Brain microvascular endothelial cell (primary cell): ENCODE measurements at places on chromosomes 13 and 19.

DNA sequence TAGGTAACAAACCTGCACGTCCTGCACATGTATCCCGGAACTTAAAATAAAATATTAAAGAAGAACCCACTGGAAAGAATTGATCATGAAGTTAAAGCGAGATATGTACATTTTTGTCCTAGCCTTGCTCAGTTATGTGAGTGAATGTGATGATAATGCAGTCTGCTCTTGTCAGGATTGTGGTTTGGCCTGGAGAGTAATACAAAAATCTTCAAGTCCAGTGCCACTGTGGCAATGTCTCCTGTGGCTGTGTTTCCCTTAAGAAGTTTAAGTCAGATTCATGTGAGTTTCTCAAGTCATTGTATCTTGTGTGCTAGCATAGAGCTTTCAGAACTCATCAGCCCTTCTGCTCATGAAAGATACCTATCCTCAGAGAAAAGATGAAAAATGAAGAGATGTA, 18.0 kb upstream of the ITGBL1 start:
- no peak for DNase-seq

- no peak for DNase-seq
Observed at GRCh38 chr19:22286151-22286810, at the start of gene ZNF729. Gene ZNF729 (plus strand): TSS chr19:22286441. CDS start chr19:22286526, 85 bp downstream.

- DNase-seq, result no peak
Observed at GRCh38 chr13:112592181-112592580, 4.2 kb upstream of the TUBGCP3 start.

- DNase-seq, result no peak
Observed at GRCh38 chr13:100473087-100473486, 115.5 kb downstream of the GGACT start.

- no peak for DNase-seq
Observed at GRCh38 chr19:45294291-45295029, 28.2 kb downstream of the CKM start.

DNA sequence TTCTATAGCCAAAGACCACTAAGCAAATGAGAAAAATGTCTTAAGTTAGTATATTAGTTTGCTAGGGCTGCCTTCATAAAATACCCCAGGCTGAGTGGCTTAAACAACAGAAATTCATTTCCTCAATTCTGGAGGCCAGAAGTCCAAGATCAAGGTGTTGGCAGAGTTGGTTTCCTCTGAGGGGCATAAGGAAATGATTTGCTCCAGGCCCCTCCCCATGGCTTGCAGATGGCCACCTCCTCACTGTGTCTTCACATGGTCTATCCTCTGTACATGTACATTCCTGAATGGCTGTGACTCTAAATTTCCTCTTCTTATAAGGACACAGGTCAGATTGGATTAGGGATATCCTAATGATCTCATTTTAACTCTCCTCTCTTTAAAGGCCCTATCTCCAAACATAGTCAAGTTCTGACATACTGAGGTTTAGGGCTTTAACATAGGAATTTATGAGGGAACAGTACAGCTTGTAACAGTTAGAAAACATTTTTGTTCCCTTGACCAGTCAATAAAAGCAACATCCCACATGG, 307.4 kb downstream of the DIAPH3 start:
- DNase-seq, result no peak

- no peak for DNase-seq
Observed at GRCh38 chr19:33375837-33376159, 2.3 kb downstream of the CEBPG start.

GRCh38 chr19:16040642-16041041, 35.7 kb upstream of the TPM4 start:
- DNase-seq, result no peak

DNA sequence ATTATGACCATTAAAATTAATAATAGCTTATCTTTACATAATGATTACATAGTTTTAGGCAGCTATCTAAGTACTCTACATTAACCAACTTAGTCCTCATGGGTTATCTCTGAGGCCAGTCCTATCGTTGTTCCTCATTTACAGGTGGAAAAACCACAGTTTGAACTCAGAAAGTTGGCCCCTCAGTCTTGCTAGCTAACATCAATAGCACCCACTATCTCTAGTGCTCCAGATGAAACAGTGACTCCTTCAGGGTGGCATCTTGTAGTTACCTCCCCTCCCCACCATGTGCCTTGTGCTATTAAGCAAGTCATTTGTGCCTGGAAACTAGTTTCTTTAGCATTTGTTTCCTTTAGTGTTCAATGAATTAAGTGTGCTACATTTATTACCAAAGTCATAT, 1086.7 kb downstream of the EFNB2 start:
- no peak for DNase-seq

- DNase-seq, result no peak
Observed at GRCh38 chr13:113110048-113110851, 4.7 kb downstream of the F7 start.

- DNase-seq, result no peak
Observed at GRCh38 chr13:25874907-25875306, 176.9 kb downstream of the SHISA2 start.

GRCh38 chr19:4586691-4587090, 27.2 kb upstream of the SEMA6B start:
- no peak for DNase-seq

DNA sequence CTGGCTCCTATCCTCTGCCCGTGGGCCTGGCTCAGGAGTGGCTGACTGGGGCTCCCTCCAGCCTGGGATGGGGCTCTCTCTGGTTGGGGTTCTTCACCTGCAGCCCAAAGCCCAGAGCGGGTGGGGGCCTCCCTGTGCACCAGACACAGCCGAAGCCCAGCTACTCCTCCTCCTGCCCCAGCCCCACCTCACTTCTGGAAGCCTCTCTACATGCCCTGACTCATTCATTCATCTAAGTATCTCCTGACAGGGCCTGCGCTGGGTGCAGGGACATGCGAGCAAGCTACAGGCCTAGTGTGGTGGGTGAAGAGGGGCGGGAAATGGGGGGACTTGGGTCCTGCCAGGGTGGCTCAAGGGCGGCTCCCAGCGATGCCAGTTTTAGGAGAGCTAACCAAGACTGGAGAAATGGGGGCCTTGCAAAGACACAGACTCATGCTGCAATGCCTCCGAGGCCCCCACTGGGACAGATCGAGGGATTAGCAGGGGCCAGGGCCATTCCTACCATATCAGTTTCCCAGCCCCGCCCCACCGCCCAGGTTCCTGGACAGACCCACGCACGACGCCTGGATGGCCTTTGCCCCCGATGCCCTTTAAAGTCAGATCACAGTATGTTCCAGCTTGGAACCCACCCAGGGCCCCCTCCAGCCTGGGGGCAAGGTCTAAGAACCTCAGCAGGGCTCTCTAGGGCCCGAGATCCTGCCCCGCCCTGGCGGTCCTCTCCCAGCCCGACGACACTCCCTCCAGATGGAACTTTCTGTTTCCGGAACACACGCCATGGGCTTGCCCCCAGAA, 12.6 kb downstream of the LSM4 start:
- no peak for DNase-seq

- DNase-seq, result no peak
Observed at GRCh38 chr13:94408314-94409036, 71.0 kb downstream of the DCT start.

- no peak for DNase-seq
Observed at GRCh38 chr19:40521276-40521675, 54.5 kb downstream of the SPTBN4 start.

- DNase-seq, result no peak
Observed at GRCh38 chr19:39349326-39349725, 7.1 kb downstream of the SAMD4B start.

DNA sequence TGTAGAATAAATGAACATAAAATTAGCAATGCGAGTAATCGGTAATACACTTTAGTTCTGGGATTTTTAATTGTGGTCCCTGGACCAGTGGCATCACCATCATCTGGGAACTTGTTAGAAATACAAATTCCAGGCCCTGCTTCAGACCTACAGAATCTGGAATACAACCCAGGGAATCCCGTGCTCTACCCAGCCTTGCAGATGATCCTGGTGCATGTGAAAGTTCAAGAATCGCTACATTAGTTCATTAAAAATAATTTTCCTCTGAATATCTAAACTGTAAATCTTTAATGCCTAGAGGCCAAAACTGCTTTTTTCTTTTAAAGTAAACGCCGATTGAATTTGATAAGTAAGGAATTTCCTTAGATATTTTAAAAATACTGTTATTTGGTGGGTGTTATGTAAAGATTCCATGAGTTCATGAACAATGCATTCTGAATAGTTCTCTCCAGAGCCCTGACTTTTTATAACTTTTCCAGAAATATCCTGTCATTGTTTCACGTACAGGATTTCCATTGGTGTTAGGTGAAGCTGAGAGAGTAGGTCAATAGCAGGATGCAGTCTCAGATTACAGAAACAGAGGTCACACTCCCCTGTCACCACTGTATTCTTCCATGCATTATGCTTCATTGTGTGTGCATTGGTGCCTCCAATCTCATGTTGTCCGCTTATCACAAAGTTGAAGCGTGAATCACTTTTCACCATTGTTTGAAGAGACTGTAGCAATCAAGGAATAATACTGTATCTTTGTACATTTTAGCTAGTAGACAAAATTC, 596.5 kb upstream of the KLF12 start:
- no peak for DNase-seq

DNA sequence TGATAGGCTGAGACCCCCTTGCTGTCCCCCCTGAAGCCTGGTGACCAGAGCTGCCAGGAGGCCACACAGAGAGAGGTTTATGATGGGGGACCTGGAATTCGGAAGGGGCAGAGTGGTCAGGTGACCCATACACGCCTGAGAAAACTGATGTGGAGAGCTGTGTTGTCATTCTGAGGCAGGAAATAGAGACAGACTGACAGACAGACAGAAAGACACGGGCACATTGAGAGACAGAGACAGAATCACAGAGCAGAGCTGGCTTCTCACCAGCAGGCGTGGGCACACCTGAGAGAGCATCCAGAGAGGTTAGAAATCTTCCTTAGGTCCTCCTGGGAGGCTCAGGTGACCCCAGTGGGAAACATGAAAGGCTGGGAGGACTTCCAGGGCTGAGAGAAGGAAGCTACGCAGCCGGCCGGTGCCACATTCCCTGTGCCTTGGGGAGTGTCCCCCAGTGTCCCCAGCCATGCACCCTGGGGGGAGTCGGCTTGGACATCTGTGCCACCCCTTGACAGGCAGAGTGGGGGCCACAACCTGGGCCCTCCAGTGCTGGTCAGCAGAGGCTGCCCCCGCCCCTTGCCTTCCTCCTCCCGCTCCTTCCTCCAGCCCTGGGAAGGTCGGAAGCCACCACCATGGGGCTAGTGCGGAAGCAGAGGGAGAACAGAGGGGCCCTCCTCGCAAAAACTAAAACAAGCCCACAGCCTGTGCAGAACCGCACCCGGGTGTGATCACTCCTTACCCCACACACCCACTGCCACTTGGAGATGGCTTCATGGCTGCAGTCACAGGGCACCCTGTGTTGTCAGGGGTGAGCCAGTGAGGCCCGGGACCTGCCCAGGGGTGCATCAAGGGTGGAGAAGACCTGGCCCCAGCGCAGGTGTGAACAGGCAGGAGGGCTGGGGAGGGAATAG, 2.2 kb downstream of the FFAR1 start:
- DNase-seq, result no peak

- DNase-seq, result no peak
Observed at GRCh38 chr19:19687090-19687489, 18.5 kb downstream of the ZNF101 start.

GRCh38 chr19:8515317-8515716, 1.4 kb upstream of the ZNF414 start:
- DNase-seq, result no peak

DNA sequence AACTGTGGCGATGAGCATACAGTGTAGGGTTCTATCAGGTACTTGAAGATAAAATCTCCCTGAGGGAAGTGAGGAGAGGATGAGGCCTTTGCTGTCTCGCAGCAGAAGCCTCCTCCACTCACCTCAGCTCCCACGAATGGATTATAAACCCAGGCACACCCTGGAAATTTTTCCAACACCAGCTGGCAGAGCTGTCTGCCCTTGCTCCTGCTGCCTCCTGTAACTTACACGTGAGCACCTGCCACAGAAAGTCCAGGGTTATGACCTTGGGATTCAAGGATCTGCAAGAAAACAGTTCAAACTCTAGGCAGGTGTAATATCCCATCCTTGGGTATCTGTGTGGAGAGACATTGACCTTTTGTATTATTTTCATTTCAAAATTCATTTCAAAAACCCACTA, 70.9 kb upstream of the MYO16 start:
- no peak for DNase-seq

- no peak for DNase-seq
Observed at GRCh38 chr13:37884674-37885073, 15.1 kb upstream of the TRPC4 start.

DNA sequence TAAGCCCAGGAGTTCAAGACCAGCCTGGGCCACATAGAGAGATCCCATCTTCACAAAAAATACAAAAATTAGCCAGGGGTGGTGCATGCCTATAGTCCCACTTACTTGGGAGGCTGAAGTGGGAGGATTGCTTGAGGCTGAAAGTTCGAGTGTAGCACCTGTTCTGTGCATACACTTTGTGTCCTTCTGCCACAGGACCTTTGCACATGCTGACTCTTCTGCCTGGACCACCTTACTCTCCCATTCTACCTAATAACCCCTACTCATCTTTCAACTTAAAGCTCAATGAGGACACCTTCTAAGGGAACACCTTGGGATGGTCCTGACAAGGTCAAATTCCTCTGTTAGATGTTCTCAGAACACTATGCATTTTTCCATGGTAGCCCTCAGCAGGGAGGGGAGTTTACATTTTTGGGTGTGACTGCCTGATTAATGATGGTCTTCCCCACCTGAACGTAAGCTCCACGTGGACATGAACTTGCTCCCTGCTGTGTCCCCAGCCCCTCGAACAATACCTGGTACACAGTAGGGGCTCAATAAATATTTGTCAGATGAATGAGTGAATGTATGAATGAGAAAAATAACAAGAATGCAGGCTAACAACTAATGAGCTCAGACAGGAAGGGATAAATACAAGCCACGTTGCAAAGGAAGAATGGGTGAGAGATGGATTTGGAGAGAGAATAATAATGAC, 11.2 kb upstream of the IZUMO2 start:
- no peak for DNase-seq

- DNase-seq, result no peak
Observed at GRCh38 chr19:16460454-16460853, 11.3 kb downstream of the EPS15L1 start.
